HepG2 (cell line): ENCODE measurements at places on chromosomes 13 and 19.

DNA sequence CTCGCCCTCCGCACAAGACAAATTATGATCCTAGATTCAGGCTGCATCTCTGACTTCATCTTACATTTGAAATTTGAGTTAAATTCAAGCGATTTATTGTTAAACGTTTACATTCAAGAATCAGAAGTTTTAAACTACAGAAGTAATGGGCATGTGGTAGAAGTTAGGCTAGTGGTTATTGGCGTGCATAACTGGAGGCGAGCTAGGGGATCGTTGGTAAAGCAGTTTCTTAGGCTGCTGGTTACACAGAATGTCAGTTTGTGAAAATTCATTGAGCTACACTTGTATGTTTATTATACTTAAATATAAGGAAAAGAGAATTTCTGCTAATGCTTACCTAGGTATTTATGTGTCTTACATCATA is 733 bp upstream of the CDX2 start:
- peaks cover 81% of the 10 kb centered on the region for H3K27me3 ChIP-seq
- no peak overlapping the region for H3K27ac ChIP-seq
- H3K4me3 ChIP-seq: no peak overlapping the region
- no peak for DNase-seq
- H3K36me3 ChIP-seq: no peaks in the 10 kb centered on the region

DNA sequence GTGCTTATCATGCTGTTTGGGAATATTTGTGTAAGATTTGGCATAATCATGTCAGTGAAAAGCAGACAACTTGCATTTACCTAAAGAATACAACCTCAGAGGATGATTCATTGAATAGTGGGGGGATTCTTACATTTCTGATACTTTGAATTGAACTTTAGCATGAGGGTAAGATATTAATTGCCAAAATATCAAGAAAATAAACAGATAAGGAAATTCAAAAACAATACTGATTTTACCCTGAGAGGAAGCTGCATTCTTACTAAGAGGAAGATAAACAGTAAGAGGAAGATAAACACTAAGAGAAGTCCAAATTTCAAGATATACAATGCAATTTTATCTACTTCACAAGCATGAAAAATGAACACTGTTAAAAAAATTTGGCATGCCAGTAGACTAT is 2564.3 kb upstream of the PCDH20 start:
- no peak for DNase-seq
- H3K27ac ChIP-seq: no peak overlapping the region
- H3K4me1 ChIP-seq: 0 out of 2 replicates have a peak, but pooled peaks cover 7% of the 10 kb centered on the region
- no peaks in the 10 kb centered on the region for H3K36me3 ChIP-seq
- no peak overlapping the region for H3K4me3 ChIP-seq

DNA sequence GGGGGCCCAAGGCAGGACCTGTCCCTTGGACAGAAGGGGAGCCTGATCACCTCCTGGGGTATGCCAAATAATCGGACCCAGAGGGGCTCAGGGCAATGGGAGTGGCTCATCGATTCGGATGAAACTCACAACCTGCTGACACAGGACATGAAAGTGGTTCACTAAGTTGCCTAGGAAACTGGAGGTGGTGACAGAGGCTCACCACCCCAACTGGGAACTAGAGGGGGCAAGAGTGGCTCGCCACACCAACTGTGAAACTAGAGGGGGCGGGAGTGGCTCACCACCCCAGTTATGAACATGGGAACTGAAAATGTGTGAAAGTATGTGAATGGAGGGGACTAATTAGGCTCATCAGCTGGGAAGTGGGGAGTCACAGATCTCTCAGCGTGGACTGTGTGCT is 46.3 kb upstream of the ZNF737 start:
- no peak for DNase-seq
- H3K27ac ChIP-seq: no peak overlapping the region

- no peaks in the 10 kb centered on the region for H3K4me1 ChIP-seq
- H3K27me3 ChIP-seq: peaks cover 4% of the 10 kb centered on the region; the same call in 1 of the 3 replicates
- DNase-seq: peak; percentile 22
- H3K4me3 ChIP-seq: no peak overlapping the region
- no peaks in the 10 kb centered on the region for H3K36me3 ChIP-seq
- no peak overlapping the region for H3K27ac ChIP-seq
Measured at GRCh38 chr13:91313103-91313502, 34.4 kb upstream of the MIR17HG start.

DNA sequence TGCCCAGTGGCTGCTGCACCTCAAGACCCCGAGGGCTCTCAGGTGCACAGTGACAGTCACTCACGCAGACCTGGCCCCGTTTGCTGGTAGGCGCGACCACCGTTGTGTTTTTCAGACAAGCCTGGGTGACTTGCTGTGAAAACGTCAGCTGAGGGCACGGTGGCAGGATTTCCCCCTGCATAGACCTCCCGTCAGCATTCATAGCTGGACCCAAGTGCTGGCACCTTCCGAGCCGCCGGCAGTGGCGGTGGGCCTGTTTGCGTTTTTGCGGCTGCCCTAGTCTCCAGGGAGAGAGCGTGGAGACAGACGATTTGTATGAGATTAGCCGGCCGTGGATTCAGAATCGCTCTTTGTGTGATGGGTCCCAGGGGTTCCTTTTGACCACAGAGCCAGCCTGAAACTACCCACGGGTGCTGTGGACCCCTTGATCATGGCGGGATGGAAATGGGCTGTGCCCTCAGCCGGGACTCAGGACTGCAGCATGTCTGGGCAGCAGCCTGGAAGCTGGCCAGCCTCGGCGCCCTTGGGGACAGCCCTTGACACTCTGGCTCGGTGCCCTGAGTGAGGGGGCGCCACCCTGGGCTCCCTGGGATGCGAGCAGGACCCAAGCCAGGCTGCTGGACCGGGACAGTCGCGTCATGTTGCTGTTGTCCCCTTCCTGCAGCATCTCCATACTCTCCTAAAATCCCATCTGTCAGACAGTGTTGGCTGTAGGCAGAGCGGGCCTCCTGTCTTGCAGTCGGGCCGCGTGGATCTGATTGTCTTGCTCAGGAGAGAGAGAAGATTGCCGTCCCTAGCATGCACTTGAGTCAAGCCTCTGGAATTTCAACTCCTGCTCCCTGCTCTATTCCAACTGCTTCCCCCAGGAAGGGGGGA is 8.6 kb downstream of the KDM4B start:
- H3K4me1 ChIP-seq: peaks cover 44% of the 10 kb centered on the region
- no peak overlapping the region for H3K4me3 ChIP-seq
- peaks cover 26% of the 10 kb centered on the region; the same call in 2 of the 3 replicates for H3K36me3 ChIP-seq
- no peak overlapping the region for H3K27ac ChIP-seq
- no peak for DNase-seq

GRCh38 chr19:16627193-16627927 is 644 bp downstream of the MED26 start:
- DNase-seq: peak; percentile 10
- no peaks in the 10 kb centered on the region; the same call in 2 of the 3 replicates for H3K27me3 ChIP-seq
- peak overlapping the region; percentile 97 for H3K4me3 ChIP-seq
- H3K27ac ChIP-seq: peak overlapping the region; percentile 61

DNA sequence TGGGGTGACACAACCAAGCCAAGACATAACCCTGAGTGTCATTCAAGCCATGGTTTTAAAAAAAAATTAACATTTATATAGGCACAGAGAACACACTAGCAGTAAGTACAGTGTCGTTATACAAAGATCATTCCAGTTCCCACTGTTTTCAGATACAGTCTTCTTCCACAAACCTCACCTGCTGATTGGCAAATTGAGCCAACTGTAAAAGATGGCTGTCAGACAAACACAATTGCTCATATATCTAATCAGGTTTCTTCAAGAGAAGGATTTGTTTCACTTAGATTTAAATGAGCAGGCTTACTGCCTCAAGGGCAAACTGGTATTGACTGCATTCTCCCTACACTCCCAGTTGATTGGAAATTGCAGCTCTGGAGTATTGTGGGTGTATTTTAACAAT is 308.9 kb downstream of the RBM26 start:
- no peaks in the 10 kb centered on the region for H3K36me3 ChIP-seq
- H3K27me3 ChIP-seq: no peaks in the 10 kb centered on the region
- no peak for DNase-seq
- no peak overlapping the region for H3K4me3 ChIP-seq

- no peak overlapping the region for H3K27ac ChIP-seq
- no peaks in the 10 kb centered on the region for H3K36me3 ChIP-seq
Measured at GRCh38 chr13:67137044-67137735, 92.9 kb downstream of the PCDH9 start.

GRCh38 chr19:40688987-40689338 is 1.5 kb downstream of the NUMBL start:
- H3K4me3 ChIP-seq: no peak overlapping the region
- no peaks in the 10 kb centered on the region for H3K4me1 ChIP-seq
- DNase-seq: no peak
- H3K36me3 ChIP-seq: 0 out of 3 replicates have a peak, but pooled peaks cover 5% of the 10 kb centered on the region
- no peaks in the 10 kb centered on the region for H3K27me3 ChIP-seq
- no peak overlapping the region for H3K27ac ChIP-seq

DNA sequence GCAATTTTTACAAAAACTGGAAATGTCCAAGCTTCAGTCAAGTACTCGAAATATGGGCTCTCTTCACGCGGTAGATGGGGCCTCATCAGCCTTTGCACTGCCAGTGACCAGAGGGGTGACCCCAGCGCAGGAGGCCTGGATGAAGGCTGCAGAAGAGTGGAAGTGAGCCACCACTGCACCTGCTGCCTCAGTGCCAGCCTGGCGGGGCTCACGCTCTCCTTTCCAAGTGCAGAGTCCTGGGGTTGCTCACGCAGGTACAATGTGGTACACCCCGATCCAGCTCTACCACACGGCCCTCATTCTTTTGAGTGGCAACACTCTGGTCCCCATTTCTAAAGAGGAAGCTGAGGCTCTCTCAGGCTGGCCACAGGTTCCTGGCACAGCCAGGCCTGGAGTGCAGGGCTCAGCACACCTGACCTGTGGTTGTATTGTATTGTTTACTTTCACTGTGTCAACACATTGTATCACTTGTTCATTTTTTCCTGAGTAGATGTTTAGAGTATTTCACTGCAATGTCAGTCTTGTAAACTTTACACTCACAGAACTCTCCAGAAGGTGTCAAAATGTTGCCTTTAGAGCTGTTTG is 97.3 kb upstream of the SOX1 start:
- H3K27ac ChIP-seq: no peak overlapping the region
- H3K27me3 ChIP-seq: peaks cover 7% of the 10 kb centered on the region
- H3K4me1 ChIP-seq: no peaks in the 10 kb centered on the region
- no peak for DNase-seq
- no peaks in the 10 kb centered on the region for H3K36me3 ChIP-seq

DNA sequence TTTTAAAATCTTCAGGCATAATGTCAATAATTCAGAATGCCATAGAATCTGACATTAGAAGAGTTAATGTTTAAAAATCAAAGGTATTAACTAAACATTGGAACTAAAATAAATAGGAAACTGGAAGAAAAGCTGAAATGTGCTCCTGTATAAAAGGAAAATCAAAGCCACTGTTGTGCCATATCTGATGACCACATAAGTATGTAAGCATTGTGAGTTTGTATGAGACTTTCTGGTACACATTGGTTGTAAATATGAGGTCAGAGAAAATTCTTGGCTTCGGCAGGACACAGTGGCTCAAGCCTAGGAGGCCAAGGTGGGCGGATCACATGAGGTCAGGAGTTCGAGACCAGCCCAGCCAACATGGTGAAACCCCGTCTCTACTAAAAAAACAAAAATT is 48.3 kb upstream of the INTS6 start:
- no peak for DNase-seq
- no peak overlapping the region for H3K4me3 ChIP-seq
- H3K27ac ChIP-seq: no peak overlapping the region
- H3K27me3 ChIP-seq: no peaks in the 10 kb centered on the region; the same call in 1 of the 2 replicates

DNA sequence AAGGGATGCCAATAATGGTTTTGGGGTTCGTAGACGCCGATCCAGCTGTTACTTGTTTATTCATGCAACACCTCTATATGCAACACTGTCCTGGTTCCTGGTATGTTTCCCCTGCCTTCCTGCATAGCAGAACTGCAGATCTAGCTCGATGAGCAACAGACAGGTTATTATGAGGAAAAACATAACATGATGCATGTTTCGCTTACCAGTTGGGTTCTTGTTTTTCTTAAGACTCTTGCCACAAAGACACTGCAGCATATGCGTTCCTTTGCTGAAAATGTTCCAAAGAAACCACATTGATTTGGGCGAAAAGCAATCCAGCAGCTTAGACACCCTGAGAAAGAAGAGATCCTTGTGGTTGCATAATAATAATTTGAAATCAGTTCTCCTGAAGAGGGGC is 583 bp downstream of the FGF14 start:
- no peak for DNase-seq
- no peaks in the 10 kb centered on the region for H3K36me3 ChIP-seq
- H3K27me3 ChIP-seq: peaks cover 22% of the 10 kb centered on the region; the same call in 2 of the 3 replicates
- no peak overlapping the region for H3K27ac ChIP-seq
- no peaks in the 10 kb centered on the region for H3K4me1 ChIP-seq
- no peak overlapping the region for H3K4me3 ChIP-seq

DNA sequence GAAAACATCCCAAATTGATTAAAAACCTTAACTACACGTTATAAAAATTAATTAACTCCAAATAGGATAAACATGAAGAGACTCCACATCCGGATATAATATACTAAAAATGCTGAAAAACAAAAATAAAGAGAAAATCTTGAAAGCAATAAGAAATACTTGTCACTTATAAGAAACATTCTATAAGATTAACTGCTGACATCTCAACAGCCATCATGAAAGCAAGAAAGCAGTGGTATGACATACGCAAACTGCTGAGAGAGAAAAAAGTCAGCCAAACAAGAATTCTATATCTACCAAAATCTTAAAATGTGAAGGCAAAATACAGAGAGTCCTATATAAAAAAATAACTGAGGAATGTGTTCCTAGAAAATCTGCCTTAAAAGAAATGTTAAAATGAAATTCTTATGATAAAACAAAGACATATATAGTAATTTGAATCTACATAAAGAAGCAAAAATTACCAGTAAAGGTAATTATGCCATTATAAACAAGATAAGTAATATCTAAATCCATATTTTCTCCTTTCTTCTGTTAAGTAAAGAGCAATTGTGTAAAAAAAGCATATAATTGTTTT is 1851.1 kb downstream of the PCDH9 start:
- H3K27ac ChIP-seq: no peak overlapping the region
- no peak for DNase-seq

DNA sequence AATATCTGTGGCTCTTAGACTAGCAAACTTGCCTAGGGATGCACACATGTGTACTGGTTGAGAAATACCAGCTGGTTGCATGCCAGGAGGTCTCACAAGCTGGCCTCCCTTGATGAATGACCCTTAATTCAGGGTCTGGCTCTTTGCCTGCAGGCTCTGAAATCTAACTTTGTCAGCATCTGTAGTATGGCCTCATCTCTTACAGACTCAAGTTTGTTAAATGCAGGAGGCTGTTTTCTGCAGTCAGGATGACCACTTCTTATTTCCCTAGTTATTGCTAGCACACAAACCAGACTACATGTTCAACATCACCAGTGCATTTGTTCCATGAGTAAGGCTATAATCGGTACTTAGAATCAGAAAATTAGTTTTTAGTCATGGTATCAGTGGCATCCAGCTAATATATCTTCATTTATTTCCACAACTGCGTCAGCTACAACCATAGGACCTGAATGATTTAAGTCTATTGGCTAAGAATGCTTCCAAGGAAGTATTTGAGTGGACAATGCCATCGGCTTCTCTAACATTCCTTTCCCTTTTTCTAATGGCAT is 23.3 kb upstream of the POSTN start:
- no peaks in the 10 kb centered on the region for H3K36me3 ChIP-seq
- no peak overlapping the region for H3K4me3 ChIP-seq
- no peaks in the 10 kb centered on the region for H3K4me1 ChIP-seq
- DNase-seq: no peak
- H3K27ac ChIP-seq: no peak overlapping the region
